ENCODE measurements at places on chromosomes 2 and 18.

DNA sequence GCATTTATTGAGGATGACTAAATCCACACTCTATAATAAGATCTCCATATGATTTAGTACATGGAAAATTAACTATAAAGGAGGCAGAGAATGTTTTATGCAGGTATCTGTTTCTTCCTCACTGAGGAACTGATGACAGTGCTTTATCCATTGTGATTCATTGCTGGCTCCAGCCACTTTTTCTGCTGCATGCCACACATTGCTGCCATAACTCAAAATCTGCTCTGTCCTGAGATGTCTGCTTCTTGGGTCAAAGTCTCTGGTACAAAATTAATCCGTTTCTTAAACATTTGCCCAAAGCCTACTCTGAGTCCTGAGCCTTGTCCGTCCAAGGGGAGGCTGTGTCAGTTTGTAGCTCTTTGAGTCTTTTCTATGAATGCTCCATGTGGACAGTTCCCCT lies 15.5 kb upstream of the ARHGAP28 start:
- DNase-seq, result no peak

GRCh38 chr2:155913356-155913755 lies 419.2 kb downstream of the NR4A2 start:
- DNase-seq, result no peak

GRCh38 chr2:218999881-219000568 lies 6.8 kb upstream of the CRYBA2 start:
- DNase-seq, result peak; percentile 56

DNA sequence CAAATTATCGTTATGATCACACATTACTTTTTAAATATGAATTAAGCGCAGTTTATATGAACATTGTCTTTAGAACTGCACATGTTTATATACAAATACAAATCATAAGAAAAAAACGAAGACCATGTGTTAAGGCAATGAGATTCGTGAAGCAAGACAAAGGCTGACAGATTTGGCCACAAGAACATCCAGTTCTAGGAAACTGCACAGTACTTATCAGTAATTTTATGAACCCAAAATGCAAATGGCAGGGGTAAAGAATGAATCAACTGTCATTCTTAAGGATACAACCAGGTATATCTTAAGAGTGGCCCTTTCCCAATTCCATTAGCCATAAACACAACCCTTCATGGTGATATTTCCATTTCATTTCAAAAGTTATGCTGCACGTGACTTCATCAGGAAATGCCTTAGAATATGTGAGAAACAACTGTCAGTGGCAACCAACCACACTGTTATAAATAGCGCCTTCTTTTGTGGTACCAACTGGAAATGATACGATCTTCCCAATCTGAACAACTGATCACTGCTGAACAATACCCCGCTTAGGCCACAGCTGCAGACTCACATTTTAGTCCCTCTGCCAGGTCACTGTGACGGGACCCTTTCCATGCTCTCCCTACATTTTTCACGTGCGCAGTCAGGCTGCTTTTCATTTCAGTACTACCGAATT lies 144.9 kb downstream of the L3MBTL4 start:
- DNase-seq, result no peak

- no peak for DNase-seq
Observed at GRCh38 chr18:32847691-32848090, 74.9 kb upstream of the KLHL14 start.

- DNase-seq, result no peak
Observed at GRCh38 chr2:60309941-60310660, 243.4 kb downstream of the BCL11A start.

- no peak for DNase-seq
Observed at GRCh38 chr2:105800036-105800713, 55.5 kb downstream of the NCK2 start.

- DNase-seq, result no peak
Observed at GRCh38 chr2:20403774-20404312, 43.0 kb upstream of the RHOB start.

- no peak for DNase-seq
Observed at GRCh38 chr2:160063271-160063670, 856 bp upstream of the PLA2R1 start.

- no peak for DNase-seq
Observed at GRCh38 chr2:189608795-189609422, 28.3 kb upstream of the SLC40A1 start.

GRCh38 chr18:73647391-73647790 lies 500.2 kb downstream of the FBXO15 start:
- DNase-seq, result no peak

- DNase-seq, result no peak
Observed at GRCh38 chr2:41379496-41380221, 668.2 kb upstream of the PKDCC start.

DNA sequence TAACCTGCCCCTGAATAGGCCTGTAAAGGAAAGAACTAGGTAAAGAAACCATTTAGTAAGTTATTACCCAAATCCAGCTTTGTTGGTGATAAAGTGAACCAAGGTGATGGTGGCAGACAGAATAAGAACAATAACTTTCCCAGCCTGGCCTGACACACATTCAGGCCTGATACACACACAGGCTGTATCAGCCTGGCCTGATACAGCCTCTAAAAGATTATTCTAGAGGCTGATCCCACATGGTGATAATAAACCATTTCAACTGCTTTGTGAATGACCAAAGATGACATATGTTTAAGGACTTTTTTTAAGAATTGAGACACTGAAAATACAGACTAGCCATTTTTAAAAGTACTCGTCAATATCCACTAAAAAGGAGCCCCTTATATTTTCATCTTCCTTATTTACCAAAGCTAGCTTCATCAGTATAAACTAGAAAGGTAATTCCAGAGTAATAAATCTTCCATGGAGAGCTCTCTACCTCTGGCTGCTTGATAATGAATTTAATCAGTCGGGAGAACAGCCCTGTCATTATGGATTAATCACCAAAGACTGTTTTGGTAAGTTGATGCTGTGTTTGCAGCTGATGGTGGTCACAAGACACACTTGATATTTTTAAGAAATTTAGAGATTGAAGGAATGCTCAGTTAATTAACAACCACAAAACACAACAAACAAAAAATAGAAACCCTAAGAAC lies 77.2 kb downstream of the SLC8A1 start:
- peak; percentile 47 for DNase-seq

- no peak for DNase-seq
Observed at GRCh38 chr2:200483729-200484198, 26.1 kb downstream of the KCTD18 start.

DNA sequence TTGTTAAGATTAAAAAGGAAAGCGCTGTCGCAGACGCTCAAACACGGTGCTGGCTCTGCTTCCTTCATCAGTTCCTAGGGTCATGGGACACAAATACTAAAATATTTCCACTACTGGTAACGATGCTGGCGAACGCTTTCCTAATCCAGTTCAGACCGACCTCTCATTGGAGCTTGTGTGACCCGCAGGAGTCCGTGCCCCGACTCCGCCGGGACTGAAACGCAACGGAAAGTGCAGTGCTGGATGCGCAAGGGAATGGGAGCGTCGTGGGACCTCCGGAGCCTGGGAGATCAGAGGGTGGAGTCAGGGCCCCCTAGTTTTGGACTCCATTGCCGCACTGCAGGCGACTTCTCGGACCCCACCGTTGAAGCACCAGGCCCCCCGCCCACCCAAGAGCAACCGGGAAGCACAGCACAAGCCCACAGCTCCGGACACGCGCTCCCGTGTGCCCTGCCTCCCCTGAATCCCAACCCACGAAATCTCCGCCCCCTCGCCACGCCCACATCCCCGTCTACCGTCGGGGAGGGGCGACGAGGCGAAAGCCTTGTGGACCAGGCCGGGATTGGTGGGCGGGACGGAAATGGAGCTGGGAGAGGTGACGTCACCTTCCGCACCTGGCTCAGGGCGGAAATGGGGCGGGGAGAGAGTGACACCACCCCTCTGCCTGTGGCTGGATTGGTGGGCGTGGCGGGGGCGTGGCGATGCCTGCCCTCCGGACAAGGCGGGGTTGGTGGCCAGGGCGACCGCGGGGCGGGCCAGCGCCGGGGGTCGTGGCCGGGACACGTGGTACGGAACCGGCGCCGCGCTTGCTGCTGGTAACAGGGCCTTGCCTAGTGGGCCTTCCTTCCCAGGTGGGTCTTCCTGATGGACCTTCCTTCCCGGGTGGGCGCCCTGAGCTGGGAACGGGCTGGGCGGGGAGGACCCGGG lies at the start of gene CNDP2:
CNDP2 (plus strand) TSS at position 783 of the 927 bp plus-strand sequence. CDS start 3,611 bp downstream, outside the sequence.
- DNase-seq, result peak; percentile 80

- no peak for DNase-seq
Observed at GRCh38 chr2:7681881-7682461, 764.8 kb downstream of the RNF144A start.

DNA sequence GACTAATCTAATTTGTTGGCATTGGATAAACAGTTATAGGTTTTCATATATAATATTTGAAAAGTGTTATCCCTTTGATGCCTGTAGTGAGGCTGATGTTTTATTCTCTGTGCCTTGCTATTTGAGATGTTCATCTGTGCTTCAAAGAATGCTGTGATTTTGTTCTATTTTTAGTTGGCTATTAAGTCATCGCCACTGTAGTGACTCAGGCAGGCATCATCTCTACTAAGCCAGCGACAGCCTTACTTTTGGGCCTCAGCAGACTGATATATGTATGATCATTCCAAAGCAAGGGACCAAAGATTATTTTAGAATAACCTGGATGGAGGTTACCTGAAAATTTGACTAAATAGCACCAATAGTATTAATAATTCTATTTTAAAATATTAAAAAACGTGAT lies 1674.5 kb upstream of the NXPH2 start:
- DNase-seq, result no peak

GRCh38 chr2:234814374-234814773 lies 137.4 kb upstream of the SH3BP4 start:
- no peak for DNase-seq

DNA sequence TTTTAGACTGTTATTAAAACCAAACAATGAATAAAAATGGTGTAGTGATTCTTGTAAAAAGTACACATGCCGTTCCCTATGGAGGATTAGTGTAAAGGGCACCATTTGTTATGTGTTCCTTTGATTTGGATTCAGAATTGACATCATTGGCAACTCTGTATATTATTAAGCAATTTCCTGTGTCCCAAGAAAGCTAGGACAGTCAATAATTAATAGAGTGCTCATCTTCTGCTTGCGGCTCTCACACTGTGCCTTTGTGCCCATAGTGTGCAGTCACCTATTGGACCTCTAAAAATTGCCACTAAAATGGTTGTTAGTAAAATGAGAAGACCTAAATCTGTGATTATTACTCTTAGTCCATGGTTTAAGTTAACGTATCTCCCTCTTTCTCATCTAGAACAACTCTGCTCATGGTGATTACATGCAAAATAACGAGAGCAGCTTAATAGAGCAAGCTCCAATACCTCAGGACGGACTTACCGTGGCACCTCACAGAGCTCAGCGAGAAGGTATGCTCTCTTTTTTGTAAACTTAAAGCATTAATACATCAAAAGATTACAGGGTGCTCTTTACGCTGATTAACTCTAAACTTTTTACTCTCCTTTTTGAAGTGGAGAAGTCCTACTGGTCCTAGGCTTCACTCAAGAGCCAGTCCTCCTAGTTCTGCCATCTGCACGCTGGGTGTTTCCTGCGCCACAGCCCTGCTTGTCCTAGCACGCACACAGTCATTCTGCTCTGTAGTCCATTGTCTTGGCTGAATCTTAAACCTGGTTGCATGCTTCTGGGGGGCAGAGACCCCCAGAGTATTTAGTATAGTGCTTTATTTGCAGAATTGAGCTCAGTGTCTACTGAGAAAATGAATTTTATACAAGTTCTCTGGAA lies 16.7 kb downstream of the ZCCHC2 start:
- DNase-seq, result no peak

DNA sequence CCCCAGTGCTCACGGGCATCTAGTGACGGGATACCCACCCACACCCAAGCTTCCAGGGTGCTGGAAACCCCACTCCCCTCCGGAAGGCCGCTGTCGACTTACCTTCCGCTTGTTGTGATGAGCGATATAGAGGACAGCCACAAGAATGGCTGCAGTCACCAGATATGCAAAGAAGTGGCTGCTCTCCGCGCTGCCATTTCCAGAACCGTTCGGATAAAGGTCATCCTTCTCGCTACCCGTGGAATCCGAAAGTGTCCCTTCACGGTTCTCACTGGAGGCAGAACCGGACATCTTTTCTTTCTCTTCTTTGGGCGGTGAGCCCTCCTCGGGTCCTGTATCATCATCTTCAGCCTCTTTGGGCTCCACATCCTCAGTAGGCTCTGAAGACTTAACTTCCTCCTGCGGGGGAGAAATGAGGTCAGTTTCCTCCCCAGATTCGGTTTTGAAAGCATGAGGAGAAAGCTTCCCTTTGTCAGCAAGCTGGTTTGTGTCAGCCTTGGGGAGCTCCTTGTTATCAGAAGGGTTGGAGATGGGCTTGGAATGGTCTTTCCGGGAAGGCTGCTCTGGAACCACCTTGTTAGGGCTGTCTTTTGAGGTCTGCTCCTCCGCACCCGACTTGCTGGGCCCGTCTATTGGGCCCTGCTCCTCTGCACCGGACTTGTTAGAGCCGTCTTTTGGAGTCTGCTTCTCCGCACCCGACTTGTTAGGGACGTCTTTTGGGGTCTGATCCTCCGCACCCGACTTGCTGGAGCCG lies 1.2 kb downstream of the TGOLN2 start:
- DNase-seq, result no peak

- DNase-seq, result no peak
Observed at GRCh38 chr2:99410276-99410675, 73.1 kb downstream of the EIF5B start.

DNA sequence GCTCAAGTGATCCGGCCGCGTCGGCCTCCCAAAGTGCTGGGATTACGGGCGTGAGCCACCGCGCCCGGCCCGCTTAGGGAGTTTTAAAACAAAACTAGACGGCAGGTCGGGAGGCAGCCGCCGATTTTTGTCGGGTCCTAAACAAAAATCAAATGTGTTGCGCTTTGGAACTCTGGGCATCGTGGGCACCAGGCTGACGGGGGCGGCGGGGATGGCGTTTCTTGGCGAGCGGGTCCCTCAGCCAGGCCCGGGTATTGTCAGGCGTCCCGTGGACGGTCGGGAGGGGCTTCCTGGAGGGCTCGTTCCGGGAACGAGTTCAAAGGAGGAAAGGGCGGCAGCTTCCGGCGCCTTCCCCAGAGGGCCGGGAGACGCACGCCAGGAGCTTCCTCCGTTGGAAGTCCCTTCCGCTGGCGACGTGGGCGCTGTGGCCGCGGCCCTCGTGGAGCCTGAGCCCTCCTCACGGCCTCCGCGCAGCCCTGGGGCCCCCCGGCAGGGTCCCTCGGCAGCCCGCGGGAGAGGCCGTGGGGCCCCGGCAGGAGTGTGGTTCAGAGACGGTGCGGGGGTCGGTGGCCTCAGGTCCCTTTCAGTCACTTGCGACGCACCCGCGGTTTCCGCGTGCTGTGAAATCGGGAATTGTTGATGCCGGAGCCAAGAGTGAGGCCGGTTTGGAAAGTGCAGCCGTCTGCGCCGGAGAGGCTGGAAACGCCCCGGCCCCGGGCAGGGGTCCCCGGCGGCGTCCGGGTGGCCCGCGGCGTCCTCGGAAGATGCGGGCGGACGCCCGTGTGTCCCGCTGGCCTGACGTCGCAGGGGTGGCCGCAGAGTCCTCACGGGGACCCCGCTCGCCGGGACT lies 59.3 kb downstream of the EMILIN2 start:
- no peak for DNase-seq

GRCh38 chr2:69594341-69594740 lies 49.2 kb downstream of the AAK1 start:
- no peak for DNase-seq

DNA sequence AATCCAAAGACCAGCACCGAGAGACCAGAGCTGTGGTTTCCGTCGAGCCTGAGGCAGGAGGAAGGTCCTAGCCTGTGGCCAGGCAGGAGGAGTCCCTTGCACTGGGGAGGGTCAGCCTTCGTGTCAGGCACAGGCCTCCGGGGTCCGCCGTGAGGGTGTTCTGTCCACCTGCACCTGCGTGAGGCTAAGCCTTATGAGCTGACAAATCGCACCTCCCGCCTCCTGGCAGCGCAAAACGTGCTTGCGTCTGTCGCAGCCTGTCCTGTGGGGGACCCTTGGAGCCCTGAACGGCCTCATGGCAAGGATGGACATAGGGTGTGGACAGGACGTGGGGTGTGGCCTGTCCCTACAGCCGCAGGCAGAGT lies 73.3 kb downstream of the KCNG2 start:
- no peak for DNase-seq
